ENCODE measurements at places on chromosomes 5 and 9. TPM values are rescaled to one million over a fixed set of nuclear protein-coding genes. Genes with fewer than 3 reads are reported as not detected.

Gene FAM163B
- total RNA-seq: not detected

Gene TMEM232
- total RNA-seq: 1.2 TPM

Gene ANKRD31
- total RNA-seq: 0.29 TPM

Gene OR13C5
- not detected for total RNA-seq

Gene ADAMTS12
- total RNA-seq: not detected

Gene SPINK5
- not detected for total RNA-seq

Gene SPATA31C1
- not detected for total RNA-seq

Gene PRLR
- total RNA-seq: not detected

Gene SERINC5
- 50.5 TPM for total RNA-seq

Gene CER1
- total RNA-seq: not detected

Gene GRIA1
- total RNA-seq: not detected

Gene ADAMTS6
- total RNA-seq: 1.1 TPM

Gene RASA1
- total RNA-seq: 19.6 TPM

Gene PCSK1
- not detected for total RNA-seq

Gene PCDHGA6
- 0.80 TPM for total RNA-seq

Gene PDCD1LG2
- total RNA-seq: 10.5 TPM

Gene NRG2
- total RNA-seq: 0.27 TPM

Gene KCNMB1
- not detected for total RNA-seq

Gene TRIM36
- 0.39 TPM for total RNA-seq

Gene TAF11L10
- not detected for total RNA-seq

Gene SHC3
- total RNA-seq: not detected

Gene SLCO4C1
- total RNA-seq: 0.95 TPM

Gene KLHL3
- 3.8 TPM for total RNA-seq

Gene CACNA1B
- 0.05 TPM for total RNA-seq

Gene DBH
- total RNA-seq: not detected

Data from T-helper 1 cell treated with Interleukin-12 subunit alpha and Interleukin-12 subunit beta and Interleukin-4 antibody, amounts not matched to agents 30 ng/mL and 1 ng/mL, for 36 hours (primary cell).